ENCODE measurements at places on chromosomes 6 and 20.

GRCh38 chr20:35443003-35443402, 5.0 kb upstream of the GDF5 start:
- no peak for DNase-seq

DNA sequence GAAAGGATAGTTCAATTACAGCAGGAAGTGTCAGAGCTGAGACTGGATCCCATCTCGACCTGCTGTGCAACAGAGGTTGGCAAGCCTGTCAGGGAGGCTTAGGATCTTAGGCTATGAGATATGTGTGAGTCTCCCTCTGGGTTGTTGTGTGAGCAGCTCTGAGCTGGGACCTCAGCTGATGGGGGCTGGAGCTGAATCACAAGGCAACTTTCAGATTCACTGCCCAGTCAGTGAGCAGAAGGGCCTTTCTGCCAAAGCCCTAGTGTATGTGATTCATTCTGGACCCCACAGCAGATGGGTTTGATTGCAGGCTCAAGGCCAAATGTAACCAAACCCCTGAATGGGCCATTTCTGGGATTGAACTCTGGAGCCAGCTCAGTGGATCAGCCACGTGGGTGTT, 4.5 kb downstream of the PI3 start:
- DNase-seq: no peak

- DNase-seq: no peak
Observed at GRCh38 chr6:53910834-53911233, 116.0 kb downstream of the LRRC1 start.

DNA sequence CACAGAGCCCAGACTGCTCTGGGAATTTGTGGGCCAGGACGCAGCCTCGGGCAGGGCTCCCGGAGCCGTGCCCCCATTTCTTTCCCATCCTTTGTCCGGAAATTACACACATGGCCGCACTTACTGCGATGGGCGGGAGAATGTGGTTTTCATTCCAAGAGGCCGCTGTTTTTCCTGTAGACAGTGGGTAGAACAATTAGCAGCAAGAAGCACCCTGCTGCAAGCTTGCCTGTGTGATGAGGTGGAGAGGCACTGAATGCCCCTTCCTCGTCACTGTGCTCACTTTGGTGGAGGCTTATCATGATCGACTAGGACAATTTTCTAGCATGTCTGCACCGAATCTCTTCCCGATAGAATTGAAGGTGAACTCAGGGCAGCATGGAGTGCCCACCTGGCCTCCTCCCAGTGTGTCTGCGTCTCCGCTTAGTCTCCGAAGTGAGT, 102.8 kb downstream of the DACT2 start:
- no peak for DNase-seq

DNA sequence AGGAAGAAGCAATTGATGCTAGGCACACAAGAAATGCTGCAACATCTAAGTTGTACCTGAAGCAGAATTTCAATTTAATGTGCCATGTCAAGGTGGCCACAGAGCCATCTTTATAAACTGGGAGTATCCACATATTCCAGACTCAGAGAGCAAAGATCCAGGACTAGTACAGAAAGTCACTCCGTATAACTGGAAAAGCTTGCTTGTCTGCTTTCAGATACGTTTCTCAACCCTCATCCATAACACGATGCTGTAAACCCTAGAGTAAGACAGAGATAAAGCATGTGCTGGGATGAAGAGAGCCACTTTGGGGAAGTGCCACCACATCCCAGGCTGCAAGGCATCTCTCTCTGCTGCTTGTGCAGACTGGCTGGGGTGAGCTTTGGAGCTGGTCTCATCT, 134.7 kb downstream of the PACRG start:
- no peak for DNase-seq

DNA sequence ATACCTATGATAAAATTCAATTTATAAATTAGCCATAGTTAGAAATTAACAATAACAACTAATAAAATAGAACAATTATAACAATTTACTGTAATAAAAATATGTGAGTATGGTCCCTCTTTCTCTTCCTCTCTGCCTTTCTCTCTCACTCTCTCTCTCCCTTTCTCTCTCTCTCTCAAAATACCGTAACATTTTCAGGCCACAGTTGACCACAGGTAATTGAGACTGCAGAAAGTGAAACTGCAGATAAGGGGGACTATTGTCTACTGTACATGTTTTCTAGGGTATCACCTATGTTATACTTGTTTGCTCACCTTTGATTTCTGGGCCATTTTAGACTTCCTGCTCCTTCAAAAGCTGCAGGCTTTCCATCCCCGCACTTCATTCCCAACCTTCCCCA, 46.8 kb downstream of the LY86 start:
- no peak for DNase-seq

GRCh38 chr6:158026054-158026900, 44.6 kb downstream of the SYNJ2 start:
- peak; percentile 72 for DNase-seq

DNA sequence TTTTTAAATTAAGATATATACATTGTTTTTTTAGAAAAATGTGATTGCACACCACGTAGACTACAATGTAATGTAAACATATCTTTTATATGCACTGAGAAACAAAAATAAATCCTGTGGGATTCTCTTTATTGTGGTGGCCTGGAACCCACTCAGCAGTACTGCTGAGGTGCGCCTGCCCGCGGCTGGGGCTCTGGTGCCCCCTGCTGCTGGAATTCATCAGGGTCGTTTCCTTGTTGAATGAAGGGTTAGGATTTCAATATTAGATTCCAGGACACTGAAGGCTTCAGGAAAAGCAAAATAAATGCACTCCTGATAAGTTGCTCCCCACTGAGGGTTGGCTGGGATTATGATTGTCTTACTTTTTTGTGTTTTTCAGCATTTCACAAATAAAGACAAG, 175.8 kb upstream of the GGTLC1 start:
- peak; percentile 2 for DNase-seq

DNA sequence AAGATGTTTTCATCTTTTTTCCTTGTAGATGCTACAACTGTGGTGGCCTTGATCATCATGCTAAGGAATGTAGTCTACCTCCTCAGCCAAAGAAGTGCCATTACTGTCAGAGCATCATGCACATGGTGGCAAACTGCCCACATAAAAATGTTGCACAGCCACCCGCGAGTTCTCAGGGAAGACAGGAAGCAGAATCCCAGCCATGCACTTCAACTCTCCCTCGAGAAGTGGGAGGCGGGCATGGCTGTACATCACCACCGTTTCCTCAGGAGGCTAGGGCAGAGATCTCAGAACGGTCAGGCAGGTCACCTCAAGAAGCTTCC, 101.5 kb downstream of the POPDC3 start:
- DNase-seq: no peak

DNA sequence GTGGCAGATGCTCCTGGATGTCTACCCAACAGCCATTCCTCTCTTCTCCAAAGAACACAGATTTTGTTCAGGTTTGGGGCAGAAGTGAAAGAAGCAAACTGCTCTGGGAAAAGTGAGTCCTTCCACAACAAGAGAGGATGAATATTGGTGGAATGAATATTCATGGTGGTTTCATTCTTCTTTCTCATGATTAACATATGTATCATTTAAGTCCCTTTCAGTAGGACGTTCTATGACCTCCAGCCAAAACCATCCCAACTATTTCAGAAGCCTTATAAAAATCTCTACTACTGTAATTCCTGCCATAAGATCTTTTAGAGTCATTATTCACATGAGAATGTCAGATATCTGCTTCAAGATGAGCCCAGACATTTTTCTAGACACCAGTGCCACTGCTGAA, 44.4 kb downstream of the MDN1 start:
- no peak for DNase-seq

GRCh38 chr20:41428285-41428684, 61.7 kb upstream of the EMILIN3 start:
- no peak for DNase-seq

GRCh38 chr6:169269180-169270076, 15.8 kb upstream of the THBS2 start:
- DNase-seq: no peak

DNA sequence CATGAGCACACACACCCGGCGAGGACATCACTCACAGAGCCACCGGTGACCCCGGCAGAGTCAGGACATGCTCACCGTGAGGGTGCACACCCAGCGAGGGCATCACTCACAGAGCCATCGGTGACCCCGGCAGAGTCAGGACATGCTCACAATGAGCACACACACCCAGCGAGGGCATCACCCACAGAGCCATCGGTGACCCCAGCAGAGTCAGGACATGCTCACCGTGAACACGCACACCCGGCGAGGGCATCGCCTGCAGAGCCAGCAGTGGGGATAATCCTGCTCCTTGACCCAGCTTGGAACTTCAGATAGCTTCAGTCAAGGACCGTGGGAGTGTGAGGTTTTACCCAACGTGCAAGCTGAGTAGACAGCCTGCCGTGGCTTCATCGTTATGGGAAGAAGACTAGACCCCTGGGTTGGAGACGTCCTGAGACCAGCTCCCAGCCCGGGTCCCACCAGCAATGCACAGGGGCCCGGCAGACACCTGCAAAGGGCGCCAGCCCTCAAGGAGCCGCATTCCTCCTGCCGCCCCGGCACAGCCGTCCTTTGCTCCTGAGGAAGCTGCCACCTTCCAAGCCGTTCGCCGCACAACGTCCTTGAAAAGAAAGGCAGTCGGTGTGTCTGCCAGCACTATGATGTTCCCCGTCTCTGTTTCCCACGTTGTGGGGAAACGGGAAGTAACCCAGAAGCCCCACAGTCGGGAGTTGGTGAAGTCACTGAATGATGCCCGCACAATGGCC, 192.3 kb downstream of the DLL1 start:
- no peak for DNase-seq

GRCh38 chr6:137122612-137123011, 50.8 kb downstream of the IL22RA2 start:
- no peak for DNase-seq

DNA sequence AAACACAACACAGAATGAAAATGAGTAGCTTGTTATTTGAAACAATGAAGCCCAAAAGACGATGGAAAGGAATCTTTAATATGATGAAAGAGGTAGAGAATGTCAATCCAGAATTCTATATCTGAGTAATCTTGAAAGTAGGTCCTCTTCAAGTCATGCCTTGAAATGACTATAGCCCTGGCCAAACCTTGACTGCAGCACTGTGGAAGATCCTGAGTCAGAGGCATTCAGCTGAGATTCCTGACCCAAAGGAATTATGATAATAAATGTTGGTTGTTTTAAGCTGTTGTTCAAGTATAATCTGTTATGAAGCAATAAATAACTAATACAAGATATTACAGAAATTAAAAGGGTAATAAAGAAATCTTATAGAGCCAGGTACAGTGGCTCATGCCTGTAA, 64.8 kb downstream of the IBTK start:
- DNase-seq: no peak

DNA sequence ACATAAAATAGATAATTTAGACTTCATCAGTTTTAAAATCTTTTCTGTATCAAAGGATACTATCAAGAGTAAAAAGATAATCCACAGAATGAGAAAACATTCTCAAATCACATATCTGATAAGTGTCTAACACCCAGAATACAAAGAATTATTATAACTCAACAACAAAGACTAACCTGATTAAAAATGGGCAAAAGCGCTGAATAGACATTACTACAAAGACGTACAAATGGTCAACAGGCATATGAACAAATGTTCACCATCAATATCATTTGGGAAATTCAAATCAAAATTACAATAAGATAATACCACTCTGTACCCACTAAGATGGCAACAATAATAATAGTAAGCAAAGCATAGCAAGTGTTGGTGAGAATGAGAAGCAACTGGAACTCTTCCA, 503.8 kb downstream of the CDH26 start:
- DNase-seq: no peak

- DNase-seq: no peak
Observed at GRCh38 chr20:62337558-62338293, 29.4 kb downstream of the LAMA5 start.

DNA sequence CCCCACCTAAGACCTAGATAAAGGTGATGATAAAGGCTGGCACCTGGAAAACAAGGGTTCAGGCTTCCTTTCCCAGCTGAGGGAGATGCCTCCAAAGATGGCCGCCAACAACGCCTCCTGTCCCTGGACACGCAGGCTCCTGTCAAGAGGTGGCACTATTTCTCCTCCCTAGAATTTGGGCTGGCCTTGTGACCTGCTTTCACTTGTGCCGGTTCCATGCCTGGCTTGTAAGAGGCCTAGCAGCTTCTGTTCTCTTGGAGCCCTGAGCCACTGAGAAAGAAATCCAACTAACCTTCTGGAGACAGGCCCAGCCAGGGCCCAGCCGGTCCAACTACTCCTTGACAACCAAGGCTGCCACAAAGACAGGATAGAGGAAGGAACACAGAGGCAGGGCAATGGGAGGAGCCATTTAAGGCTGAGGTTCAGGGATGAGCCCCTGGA, 60.2 kb upstream of the RALY start:
- DNase-seq: peak; percentile 17

GRCh38 chr6:38153076-38153797, 333.7 kb downstream of the ZFAND3 start:
- no peak for DNase-seq

DNA sequence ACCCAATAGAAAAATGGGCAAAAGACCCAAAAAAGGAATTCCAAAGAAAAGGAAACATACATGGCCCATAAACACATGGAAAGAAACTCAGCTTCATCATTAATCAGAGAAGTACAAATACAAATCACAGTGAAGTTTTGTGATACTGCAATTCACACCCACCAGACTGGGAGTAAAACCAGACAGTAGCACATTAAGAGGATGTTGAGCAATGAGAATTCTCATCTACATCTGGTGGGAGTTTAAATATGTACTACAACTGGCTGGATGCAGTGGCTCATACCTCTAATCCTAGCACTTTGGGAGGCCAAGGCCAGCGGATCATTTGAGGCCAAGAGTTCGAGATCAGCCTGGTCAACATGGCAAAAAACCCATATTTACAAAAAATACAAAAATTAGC, 125.7 kb upstream of the PHACTR1 start:
- DNase-seq: no peak

- no peak for DNase-seq
Observed at GRCh38 chr6:23055523-23055922, 486.2 kb downstream of the HDGFL1 start.

- no peak for DNase-seq
Observed at GRCh38 chr20:47040506-47041125, 146.0 kb downstream of the EYA2 start.

DNA sequence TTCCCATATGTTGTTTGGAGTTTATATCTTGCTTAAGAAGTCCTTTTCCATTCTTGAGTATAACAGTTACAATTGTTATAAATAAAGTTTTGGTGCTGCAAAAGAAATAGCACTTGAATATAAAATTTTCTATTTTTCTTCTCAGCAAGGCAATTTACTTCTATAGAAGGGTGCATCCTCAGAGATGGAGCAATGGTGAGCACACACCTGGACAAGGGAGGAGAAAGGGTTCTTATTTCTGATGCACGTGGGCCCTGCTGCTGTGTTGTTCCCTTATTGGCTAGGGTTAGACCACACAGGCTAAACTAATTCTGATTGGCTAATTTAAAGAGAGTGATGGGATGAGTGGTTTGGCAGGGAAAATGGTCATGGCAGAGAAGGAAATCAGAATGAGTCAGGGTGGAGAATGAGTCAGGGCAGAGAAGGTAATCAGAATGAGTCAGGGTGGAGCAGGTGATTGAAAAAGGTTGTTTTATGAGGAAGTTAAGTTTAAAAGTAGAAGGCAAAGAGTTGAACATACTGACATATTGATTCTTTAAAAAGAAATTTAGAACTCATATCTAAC, 38.0 kb downstream of the CST8 start:
- DNase-seq: no peak
